ENCODE measurements at places on chromosomes 7 and 10.

- no peak for DNase-seq
These were observed 326.3 kb downstream of the DNAJB6 start for GRCh38 chr7:157662981-157663716.

DNA sequence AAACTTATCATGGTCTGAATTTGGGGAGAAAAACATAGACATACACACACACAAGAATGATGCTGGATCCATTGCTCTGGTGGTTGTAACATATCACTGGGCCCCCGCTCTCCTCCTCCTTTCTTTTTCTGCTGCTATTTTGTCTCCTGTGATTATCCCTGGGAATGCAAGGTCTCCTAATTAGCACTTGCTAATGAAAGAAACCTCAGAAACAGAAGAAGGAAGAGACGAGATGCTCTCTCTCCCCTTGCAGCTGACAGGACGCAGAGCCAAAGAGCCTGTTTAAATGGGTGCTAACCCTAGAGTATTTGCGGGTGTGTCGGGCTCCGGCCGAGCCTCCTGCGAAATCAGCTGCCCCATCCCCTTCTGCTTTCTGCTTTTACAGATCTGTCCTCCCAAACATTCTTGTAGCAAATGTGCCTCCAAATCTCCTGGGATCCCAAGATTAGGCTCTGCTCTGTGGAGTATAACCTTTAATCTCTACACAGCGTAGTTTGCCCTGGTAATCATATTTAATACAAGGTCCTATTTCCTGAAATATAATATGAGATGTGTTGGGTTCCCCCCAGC, 81.5 kb downstream of the FRMPD2 start:
- DNase-seq: no peak

GRCh38 chr7:45001138-45001694, 1.2 kb downstream of the CCM2 start:
- no peak for DNase-seq

GRCh38 chr7:90982228-90982627, 282.0 kb upstream of the FZD1 start:
- no peak for DNase-seq

DNA sequence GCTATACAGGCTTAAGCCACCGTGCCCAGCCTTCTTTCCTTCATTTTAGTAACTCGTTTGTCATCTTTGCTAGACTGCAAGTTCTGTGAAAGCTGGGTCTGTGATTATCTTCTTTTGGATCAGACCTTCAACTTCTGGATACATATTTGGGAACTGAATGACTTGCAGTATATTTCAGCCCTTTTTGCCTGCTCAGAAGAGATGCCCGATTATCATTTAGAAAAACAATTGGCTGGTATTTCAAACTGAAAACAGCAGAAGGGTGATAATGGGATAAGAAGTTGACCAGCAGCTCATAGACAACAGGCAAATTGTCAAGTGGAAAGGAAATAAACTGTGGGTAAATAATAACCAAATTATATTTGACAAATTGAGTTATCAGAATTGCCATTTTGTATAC, 14.6 kb downstream of the RSBN1L start:
- no peak for DNase-seq

DNA sequence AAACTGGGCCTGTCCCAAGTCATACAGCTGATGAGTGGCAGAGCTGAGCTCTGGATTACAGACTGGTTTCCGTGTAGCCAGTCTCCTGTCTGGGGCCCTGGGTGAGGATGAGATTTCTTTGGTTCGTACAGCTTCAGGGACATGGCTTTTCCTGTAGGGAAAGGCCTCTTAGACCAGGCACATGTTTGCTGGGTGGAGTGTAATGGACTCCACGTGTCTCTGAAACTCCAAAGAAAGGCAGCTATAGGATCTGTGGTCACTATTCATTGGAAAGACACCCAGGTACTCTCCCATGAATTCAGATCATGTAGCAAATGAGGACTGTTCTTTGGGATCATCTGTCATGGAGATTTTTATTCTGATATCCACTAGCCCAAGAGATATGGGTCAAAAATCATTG, 2.4 kb downstream of the HABP2 start:
- DNase-seq: no peak

- no peak for DNase-seq
These were observed at the start of gene NFE2L3 for GRCh38 chr7:26151953-26152781. Gene NFE2L3, plus strand, starts transcription at chr7:26152198. Its CDS starts 301 bp downstream, at chr7:26152499.

- DNase-seq: no peak
These were observed 42.5 kb upstream of the KMT2E start for GRCh38 chr7:104971290-104972071.

GRCh38 chr7:75843613-75844116, 30.1 kb upstream of the CCL24 start:
- no peak for DNase-seq

DNA sequence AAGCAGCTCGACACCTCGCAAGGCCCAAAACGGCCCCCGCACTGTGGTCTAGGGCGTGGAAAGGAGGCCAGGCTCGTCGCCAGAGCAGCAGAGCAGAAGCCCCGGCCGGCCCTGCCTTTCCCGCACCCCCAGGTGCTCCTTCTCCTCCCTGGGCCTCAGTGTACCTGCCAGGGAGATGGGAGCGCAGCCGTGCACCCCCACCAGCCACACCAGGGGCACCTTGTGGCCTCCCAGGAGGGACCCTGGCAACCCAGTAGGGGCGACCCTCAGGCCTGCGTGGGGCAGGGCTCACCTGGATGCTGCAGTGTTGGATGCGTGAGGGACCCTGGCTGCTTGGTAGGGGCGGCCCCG, 9.5 kb downstream of the PDGFA start:
- no peak for DNase-seq

- no peak for DNase-seq
These were observed 328.4 kb upstream of the GNAI1 start for GRCh38 chr7:79806161-79806734.

DNA sequence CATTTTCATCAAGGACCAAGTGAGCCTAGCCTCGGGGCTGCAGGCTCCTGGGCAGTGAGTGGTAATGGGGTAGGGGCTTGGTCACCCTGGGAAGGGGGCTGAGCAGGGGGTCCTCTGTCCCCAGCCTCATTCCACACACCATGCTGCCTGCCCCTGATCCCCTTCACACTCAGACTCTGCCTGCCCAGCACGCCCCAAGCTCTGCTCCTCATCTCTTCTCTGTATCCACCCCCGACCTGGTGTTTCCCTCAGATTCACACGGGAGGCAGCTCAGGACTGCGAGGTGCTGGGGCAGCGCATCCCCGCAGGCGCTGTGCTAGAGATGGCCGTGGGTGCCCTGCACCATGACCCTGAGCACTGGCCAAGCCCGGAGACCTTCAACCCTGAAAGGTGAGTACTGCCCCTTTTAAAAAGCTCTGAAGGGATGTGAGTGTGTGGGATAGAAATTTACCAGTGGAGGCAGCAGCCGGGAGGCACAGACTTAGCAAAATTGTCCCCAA, 47.2 kb downstream of the PARP12 start:
- no peak for DNase-seq

GRCh38 chr7:11760372-11760771, 71.6 kb downstream of the THSD7A start:
- DNase-seq: no peak

DNA sequence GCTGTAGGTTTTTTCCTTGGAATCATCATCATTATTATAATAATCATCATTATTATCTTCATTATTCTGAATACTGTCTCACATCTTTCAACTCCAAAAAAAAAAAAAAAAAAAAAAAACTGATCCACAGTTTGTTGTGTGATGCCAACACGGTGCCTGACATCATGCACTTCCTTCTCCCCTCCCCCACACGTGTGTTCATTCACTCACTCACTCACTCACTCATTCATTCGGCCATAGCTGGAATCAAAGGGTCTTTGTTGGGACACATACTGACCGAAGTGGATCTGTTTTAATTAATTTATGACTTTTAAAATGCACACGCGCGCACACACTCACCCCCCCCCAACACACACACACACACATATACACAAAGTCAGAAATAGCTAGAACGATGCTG, 177.8 kb downstream of the PIP4K2A start:
- DNase-seq: no peak

GRCh38 chr10:107031931-107032699, 132.4 kb downstream of the SORCS1 start:
- no peak for DNase-seq

DNA sequence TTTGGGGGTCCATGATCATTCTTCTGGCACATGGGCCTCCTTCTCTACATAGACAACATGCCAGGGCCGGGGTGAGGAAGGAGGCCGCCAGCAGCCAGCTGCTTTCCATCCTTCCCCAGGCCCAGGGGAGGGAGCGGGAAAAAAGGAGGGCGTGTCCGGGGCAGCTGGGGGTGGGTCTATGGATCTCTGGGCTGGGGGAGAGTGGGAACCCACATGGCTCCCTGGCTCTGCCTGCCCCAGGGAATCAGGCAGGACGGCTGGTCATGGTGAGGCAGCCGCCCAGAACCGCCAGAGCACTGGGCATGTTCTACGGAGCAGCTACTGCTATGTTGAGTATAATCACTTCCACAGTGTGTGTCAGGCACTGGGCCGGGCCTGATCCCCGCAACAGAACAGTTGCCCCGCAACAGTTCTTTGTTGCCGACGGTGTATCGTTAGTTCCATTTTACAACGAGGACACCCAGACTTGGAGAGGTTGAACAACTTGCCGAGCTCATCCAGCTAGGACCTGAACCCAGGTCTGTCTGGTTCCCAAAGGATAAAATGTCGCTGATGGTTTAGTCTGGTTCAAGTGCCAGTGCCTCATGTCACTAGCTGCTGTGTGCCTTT, 6.4 kb upstream of the IRF5 start:
- DNase-seq: no peak

- no peak for DNase-seq
These were observed 147.1 kb downstream of the PHF14 start for GRCh38 chr7:11120675-11121220.

GRCh38 chr10:86319676-86320075, 46.9 kb downstream of the GRID1 start:
- no peak for DNase-seq

DNA sequence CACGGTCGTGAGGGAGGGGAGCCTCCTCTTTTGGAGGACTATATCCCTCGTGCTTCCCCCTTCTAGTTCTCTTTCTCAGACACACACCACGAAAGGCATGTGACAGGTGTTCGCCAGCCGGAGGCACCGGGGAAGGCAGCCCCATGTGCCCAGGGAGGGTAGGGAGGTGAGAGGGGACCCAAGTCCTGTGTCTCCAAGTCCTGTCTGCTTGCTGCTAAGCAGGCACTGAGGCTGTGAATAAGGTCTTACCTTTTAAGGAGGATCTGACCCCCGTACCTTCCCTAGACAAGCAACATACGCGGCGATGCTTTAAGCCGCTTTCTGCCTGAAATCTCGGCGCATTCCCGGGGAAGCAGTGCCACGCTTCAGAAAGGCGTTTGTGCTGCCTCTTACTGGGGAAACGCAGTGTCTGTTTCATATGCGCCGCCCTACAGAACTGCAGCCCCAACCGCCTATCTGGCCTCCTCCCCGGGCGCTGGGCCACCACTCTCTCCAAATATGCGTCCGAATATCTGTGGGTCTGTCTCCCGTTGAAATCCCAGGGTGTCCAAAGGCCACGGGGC, 770 bp downstream of the PLXNA4 start:
- no peak for DNase-seq

GRCh38 chr10:54940418-54940817, 139.4 kb upstream of the PCDH15 start:
- DNase-seq: no peak

- DNase-seq: no peak
These were observed 18.1 kb downstream of the KCNH2 start for GRCh38 chr7:150959739-150960734.

- no peak for DNase-seq
These were observed 23.3 kb upstream of the SMARCD3 start for GRCh38 chr7:151271699-151272355.

- DNase-seq: no peak
These were observed 9.6 kb downstream of the IL2RA start for GRCh38 chr10:6052247-6053221.

Measured in cortex of kidney (tissue), 1 donor.